ENCODE measurements at places on chromosomes 5 and 9.

GRCh38 chr5:40503439-40503838 is 176.3 kb upstream of the PTGER4 start:
- no peak for DNase-seq

- DNase-seq: no peak
These were observed 230.0 kb upstream of the EFNA5 start for GRCh38 chr5:107900721-107901120.

- DNase-seq: no peak
These were observed 203.1 kb downstream of the ROR2 start for GRCh38 chr9:91746904-91747303.

DNA sequence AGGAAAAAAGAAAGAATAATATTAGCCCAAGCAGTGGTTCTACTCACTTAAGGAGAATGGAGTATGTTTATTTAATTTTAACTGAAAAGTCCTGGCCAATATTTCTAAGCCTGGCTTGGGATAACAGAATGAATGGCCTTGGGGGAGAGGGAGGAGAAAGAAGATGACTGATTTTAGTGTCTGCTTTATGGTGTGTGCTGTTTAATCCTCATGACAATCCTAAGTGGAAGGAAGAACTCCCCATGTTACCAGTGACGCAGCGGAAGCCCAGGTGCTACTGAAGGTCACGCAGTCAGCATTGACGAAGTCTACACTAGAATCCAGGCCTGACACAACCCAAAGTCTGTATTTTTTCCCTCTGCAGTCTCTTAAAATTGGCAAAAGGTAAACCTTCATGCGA is 50.5 kb downstream of the PALM2AKAP2 start:
- no peak for DNase-seq

DNA sequence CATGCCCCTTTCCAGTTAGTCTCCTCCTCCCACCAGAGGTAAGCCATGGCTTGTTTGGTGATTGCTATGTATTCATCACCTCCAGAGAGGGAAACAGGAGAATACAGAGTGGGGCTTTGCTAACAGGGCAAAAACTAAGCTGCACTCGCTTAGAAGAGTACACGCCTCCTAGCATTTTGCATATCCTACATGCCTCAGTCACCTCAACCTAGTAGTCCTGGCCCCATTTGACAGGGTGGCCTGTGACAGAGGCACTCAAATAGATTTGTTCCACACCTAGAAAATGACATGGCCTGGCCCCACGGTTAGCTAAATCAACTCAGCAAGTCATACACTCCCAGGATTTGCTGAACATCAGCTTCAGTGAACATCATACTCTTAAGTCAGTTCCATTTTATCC is 90.7 kb downstream of the CYFIP2 start:
- no peak for DNase-seq

DNA sequence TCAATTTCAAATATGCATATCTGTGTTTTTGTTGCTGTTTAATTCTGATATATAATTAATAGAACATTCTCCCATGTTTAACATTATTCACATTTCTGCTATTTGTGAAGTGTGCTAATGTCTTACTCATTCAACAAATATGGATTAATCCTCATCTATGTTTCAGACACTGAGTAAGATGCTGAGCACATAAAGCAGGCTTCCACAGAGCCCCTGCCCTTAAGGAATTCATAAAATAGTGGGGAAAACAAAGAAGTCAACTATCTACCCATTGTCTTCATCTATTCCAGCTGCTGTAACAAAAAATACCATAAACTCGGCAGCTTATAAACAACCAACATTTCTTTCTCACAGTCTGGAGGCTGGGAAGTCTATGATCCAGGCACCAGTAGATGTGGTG is 333.3 kb downstream of the SEMA5A start:
- DNase-seq: no peak

- peak; percentile 30 for DNase-seq
These were observed 305.4 kb upstream of the NUDT12 start for GRCh38 chr5:103867857-103868598.
